Chondrocyte (in vitro differentiated cells): ENCODE measurements at places on chromosomes 7 and 10. TPM values are rescaled to one million over a fixed set of nuclear protein-coding genes. Genes with fewer than 3 reads are reported as not detected.
A peak's percentile ranks its signal among the peaks of the same experiment; 100 is the strongest.

DNA sequence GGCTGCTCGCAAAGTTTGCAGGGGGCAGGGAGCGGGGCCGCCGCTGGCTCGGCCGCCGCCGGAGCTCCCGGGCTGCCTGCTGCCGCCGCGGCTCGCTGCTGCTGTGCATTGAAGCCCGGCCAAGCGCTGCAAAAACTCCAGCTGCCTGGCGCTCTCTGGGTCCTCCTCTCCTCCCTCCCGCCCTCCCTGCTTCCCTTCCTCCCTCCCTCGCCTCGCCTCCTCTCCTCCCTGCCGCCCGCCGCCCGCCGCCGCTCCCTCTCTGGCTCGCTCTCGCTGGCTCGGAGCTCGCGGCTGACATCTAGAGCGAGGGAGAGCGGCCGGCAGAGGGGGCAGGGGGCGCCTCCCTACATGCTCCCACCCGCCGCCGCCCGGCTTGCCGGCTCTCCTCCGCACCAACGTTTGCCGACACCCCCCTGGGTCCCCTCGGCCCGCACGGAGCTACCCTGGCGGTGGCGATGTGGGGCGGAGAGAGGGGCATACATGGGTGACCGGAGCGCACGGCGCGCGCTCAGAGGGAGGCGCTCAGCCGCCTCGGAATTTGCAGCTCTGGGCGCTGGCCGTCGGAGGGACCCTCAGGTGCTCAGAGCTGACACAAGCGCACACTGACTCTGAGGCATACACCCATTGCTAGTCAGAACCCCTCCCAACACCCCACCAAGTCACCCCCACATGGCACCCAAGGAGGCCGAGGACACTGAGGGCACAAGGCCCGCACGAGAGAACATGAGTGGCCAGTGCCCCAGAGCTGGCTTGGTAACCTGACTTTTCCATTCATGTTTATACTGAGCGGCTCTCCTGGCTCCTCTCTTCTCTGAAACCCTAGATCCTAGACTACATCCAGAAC lies 1.2 kb upstream of the PLXNA4 start:
- H3K27me3 ChIP-seq = peaks cover 2% of the 10 kb centered on the region
- H3K4me1 ChIP-seq = peaks cover 41% of the 10 kb centered on the region
- peak overlapping the region; percentile 71 for H3K4me3 ChIP-seq
- DNase-seq = no peak

GRK5 gene
- total RNA-seq = 11.7 to 16.4 TPM (median 15.7 TPM) in 3 replicates

CFTR gene
- not detected in 3 replicates for total RNA-seq

DNA sequence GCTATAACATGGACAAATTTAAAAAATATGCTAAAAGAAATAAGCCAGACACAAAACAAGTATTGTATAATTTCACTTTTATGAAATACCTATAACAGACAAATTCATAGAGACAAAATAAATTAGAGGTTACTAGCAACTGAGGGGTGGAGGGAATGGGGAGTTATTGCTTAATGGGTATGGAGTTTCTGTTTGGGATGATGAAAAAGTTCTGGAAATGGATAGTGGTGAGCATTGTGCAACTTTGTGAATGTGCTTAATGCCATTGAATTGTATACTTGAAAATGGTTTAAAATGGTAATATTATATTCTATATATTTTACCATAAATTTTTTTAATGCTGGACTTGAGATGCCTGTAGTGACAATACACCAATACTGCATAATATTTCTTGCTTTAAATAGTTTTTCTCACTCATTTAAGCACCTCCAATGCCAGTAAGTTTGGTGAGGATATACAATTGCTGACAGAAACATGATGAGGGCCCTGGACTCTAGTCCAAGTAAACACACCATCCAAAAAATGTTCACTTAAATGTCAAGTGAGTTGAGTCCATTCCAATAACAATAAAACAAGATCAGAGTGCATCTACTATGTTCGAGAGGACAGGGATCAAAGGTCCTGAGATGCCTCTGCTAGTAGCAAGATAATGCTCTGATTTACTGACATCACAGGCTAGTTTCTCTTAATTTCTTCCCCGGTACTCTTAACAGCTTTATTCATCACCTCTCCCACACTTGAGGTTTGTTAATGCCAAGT lies 71.9 kb downstream of the NT5C2 start:
- no peak overlapping the region for H3K4me3 ChIP-seq
- no peaks in the 10 kb centered on the region for H3K27me3 ChIP-seq
- peaks cover 54% of the 10 kb centered on the region for H3K4me1 ChIP-seq
